ENCODE measurements at places on chromosomes 6 and 20.

DNA sequence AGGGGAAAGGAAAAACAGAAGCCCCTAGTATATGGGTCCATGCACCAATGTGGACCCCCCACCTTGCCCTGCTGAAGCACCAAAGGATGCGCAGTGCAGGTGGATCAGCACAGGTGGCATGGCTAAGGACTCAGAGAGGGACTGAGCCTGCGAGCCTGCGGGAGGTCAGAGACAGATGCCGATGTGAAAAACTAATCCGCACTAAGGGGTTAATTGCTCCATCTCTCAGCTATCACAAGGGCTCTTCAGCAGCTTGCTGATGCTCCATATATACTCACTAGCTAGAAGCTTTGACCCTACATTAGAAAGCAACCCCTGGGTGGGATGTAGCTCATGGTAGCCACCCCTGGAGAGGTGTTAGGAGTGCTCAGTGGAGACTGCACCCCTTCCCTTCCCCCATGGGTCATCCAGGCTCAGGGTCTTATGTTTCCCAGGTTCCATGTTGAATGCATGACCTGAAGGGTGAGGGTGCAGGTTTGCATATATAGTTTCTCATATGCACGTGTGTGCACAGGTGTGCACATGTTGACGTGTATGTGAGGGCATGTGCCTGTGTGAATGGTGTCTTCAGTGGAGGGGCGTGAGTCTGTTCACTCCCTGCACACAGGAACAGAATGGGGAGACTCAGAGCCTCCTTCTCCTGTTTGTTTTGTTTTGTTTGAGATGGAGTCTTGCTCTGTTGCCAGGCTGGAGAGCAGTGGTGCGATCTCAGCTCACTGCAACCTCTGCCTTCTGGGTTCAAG, 13.4 kb upstream of the IP6K3 start:
- DNase-seq, result no peak

- no peak for DNase-seq
These were observed 163.4 kb upstream of the DEFB112 start for GRCh38 chr6:50213146-50213545.

DNA sequence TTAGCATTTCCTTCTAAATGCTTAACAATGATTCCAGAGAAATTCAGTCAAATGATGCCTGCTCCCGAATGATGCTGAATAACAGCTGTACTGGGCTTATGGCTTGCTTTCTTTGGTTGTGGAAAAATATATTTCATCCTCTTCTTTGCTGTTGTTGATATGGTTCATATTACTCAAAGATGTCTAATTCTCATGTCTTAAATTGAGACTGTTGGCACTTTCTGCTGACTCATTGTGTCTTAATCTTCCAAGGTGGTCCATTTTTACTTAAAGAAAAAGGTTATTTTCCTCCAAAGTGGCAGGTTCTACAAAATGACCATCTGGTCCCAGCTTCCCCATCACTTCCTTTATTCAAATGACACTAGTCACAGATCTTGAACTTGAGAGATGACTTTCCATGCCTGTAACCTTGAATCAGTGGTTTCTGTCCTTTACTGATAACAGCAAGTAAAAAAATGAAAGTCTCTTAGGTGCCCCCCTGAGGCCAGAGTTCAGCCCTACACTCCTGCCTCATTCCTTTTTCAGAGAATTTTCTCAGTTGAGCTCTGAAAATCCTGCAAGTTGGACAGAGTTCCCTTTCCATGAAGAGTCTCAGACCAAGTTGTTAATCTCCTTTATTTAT, 6.9 kb downstream of the SNAP25 start:
- no peak for DNase-seq

DNA sequence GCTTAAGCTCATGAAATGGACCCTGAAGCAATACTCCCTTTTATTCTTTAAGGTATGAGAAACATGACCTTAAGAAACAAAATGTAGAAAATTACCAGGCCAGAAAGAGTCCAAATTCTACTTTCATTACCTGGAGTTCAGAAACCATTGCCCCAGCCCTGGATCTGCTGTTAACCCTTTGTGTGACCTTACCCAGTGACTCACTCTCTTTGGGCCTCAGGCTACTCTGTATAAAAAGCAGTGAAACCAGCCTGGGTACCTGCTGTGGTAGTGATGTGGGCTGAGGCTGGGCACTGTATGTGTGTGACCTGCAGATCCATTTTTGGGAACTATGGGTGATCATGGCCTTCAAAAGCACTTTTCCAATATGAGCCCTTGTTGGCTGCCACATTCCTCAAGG, 47.2 kb downstream of the SLC9A8 start:
- no peak for DNase-seq

GRCh38 chr6:139858429-139858828, 484.0 kb upstream of the CITED2 start:
- DNase-seq, result no peak

DNA sequence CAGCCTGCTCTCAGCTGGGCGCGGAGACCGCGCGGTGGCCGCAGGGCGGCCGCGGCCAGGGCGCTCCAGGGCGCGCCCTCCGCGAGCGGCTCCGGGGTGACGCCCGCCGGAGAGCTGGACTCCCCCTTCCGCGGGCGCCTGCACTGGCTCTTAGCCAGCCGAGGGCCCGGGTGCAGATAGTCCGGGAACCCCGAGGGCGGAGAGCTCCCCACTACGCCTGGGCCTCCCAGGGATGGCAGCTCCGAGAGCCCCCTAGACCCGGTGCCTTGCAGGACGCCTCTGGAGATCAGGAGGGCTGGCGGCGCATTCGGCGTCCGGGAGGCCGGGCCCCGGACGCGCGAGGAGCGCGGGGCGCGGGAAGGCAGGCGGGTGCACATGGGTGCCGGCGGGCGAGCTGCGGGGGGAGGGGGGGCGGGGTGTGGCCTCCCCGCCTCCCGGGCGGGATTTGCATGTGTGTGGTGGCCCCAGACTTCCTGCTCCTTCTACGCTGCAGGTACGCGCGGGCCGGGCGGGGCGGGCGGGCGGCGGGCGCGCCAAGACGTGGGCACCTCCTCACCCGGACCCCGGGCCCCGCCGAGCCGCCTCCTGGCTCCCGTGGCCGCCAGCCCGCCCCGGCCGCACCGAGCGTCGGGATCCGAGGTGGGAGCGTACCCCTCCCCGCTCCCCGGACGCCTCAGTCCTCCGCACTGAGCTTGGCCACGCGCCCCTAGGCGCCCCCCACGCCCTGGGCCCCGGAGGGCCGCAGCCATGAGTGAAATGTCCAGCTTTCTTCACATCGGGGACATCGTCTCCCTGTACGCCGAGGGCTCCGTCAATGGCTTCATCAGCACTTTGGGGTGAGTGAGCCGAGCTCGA, at the start of gene ITPR3:
ITPR3 (plus strand) TSS at position 467 of the 855 bp plus-strand sequence; CDS start at position 748, 281 bp downstream.
- DNase-seq, result no peak

- DNase-seq, result no peak
These were observed 20.5 kb downstream of the RFPL4B start for GRCh38 chr6:112367628-112368027.

GRCh38 chr6:7561153-7561964, 19.9 kb downstream of the DSP start:
- no peak for DNase-seq
